ENCODE measurements at places on chromosomes 1 and 21.

- no peak for DNase-seq
These were observed 14.9 kb upstream of the HJV start for GRCh38 chr1:146036241-146036964.

- DNase-seq: no peak
These were observed 26.8 kb downstream of the RSPH1 start for GRCh38 chr21:42469272-42469671.

GRCh38 chr1:19357299-19357986 lies 45.3 kb downstream of the SLC66A1 start:
- DNase-seq: no peak

GRCh38 chr1:38063616-38064015 lies 17.0 kb upstream of the POU3F1 start:
- DNase-seq: no peak

DNA sequence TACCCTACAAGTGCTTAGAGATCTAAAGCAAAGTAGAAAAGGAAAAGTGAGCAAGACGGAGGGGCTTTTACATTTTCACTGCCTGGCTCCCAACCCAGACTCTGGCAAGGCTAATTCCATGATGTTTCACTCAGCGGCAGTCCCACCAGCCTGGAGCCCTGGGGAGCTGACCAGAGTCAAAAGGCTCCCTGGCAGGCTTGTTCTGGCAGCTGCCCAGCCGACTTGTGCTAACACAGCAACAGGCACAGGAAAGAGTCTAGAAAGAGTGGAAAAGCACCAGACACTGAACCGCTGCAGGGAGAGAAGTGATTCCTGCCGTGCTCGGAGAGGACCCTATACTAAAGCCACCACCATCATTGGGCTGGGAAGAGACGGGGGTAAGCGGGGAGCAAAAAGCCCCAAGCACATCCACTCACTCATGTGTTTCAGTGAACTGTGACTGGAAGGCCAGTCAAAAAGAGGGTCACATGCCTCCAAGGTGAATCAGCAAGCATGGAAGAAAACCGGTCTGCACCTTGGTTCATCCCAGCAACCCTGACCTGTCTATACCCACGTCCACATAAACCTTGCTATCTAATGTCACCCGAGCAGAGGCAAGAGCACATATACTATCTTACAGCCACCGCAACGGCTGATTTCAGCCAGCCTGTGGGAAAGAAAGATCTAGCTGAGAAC lies 8.0 kb downstream of the SMIM12 start:
- no peak for DNase-seq

GRCh38 chr21:41753006-41753898 lies 13.6 kb downstream of the RIPK4 start:
- DNase-seq: no peak

- DNase-seq: no peak
These were observed 30.9 kb upstream of the CADM3 start for GRCh38 chr1:159140474-159140873.

DNA sequence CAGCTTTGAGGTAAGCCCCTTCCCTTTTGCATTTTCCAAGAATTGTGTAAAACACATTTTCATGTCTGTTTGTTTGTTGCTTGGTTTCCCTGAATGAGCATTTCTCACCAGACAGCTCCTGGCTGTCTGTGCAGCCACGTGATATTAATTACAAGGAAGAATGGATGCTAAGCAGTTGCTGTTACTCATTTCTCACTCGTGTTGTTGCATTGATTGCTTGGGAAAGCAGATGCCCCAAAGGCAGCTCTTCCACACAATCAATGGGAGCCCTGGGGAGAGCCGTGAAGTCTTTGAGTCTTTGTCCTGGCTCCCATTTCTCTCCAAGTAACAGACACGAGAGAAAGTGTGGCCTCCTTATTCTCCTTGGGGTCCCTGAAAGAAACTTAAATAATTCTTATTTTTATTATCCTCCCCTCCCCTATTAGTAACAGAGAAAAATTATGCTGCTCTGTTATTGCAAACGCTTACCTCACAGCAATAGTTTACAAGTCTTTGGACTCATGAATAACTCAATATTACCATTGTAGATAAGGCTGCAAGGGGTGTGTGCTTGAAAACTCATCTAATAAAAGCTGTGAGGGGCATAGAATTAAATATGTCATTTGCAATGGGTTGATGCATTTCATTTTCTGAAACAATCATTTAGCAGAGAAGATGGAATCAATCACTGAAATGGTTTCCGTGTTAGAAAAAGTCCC lies 127.7 kb upstream of the CAMK1G start:
- no peak for DNase-seq

- DNase-seq: no peak
These were observed 11.1 kb downstream of the MTX1 start for GRCh38 chr1:155219592-155220031.
